Neural progenitor cell (in vitro differentiated cells): ENCODE measurements at places on chromosomes 12 and 14. TPM values are rescaled to one million over a fixed set of nuclear protein-coding genes. Genes with fewer than 3 reads are reported as not detected.

The UNC79 gene
- total RNA-seq, result 2.1 and 2.2 TPM in 2 replicates

The SLC4A8 gene
- total RNA-seq, result 10.1 and 132 TPM in 2 replicates

The C12orf50 gene
- not detected in 2 replicates for total RNA-seq

DNA sequence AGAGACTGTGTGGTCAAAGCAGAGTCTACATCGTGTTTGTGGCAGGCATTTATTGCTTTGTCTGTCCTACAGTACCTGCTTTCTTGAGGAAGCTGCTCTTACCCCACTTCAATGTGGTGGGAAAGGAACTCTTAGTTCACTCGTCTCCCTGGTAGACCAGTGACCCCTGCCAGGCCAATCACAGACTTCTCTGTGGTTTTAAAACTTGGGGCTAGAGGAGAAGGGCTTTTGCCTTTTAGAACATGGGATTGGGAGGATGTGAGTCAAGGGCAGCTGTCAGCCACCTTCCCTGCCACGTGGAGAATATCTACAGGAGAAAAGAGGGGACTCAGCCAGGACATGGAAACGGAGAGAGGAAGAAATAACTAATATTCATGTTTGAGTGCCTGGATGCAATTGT is 36.8 kb upstream of the TMED10 start:
- H3K36me3 ChIP-seq, result no peaks in the 10 kb centered on the region
- H3K27me3 ChIP-seq, result no peaks in the 10 kb centered on the region
- no peak overlapping the region for H3K27ac ChIP-seq
- H3K4me1 ChIP-seq, result no peaks in the 10 kb centered on the region
- H3K4me3 ChIP-seq, result no peak overlapping the region
- DNase-seq, result no peak

DNA sequence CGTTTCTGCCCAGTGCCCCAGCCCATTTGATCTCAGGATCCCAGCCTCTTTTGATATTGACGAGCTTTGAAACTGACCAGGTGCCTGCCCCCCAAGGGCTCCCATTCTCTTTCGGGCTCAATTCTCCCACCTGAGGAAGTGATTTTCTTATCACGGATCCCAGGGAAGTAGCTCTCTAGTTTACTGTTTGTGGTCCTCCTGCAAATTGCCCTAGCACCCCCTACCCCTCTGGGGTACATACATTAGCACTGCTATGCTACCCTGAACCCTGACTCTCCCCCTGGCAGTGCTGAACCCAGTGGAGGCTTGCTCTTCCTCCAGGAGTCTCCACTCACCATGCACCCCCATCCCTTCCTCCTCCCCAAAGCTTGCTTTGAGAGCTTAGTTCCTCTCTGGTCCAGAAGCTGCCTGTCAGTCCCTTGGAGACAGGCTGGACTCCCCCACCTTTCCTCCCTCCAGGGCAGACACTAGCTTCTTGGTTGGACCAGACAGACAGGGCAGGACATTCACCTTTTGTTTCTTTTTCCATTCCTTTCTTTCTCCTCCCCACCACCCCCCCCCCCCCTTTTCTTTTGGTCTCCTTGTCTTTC is 4.4 kb upstream of the TBX3 start:
- DNase-seq, result peak; percentile 16
- H3K36me3 ChIP-seq, result no peaks in the 10 kb centered on the region
- H3K4me1 ChIP-seq, result peaks cover 26% of the 10 kb centered on the region

DNA sequence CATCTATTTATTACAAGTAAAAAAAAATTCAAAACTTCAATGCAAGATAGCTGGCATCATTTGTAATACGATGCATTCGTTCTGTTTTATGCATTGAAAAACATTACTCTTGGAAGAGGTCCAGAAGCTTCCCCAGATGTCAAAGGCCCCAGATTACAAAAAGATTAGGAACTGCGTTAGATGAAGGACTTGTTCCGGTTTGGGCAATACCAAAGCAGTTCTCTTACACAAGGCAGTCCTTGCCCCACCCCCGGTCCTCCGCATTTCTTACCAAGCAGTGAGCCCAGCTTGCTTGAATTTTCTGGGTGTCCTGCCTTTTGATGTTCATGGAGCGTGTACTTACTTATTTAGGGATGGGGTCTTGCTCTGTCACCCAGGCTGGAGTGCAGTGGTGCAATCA is 4.8 kb upstream of the HVCN1 start:
- no peak overlapping the region for H3K4me3 ChIP-seq
- no peaks in the 10 kb centered on the region for H3K36me3 ChIP-seq
- H3K4me1 ChIP-seq, result peaks cover 9% of the 10 kb centered on the region
- no peak for DNase-seq
- no peak overlapping the region for H3K27ac ChIP-seq

DNA sequence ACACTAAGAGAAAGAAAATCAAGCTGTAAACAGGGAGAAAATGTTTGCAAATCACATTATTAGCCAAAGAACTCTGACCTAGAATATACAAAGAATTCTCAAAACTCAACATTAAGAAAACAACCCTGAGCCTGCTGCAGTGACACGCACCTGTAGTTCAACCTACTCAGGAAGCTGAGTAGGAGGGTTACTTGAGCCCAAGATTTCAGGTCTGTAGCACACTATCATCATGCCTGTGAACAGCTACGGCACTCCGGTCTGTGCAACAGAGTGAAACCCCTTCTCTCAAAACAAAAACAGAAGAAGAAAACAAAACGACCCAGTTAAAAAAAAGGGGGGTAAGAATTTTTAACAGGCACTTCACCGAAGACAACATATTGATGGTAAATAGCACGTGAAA is 20.8 kb downstream of the SAV1 start:
- peak overlapping the region; percentile 17 for H3K27ac ChIP-seq
- H3K36me3 ChIP-seq, result no peaks in the 10 kb centered on the region
- no peaks in the 10 kb centered on the region for H3K4me1 ChIP-seq
- DNase-seq, result no peak
- no peaks in the 10 kb centered on the region for H3K27me3 ChIP-seq

- no peak overlapping the region for H3K4me3 ChIP-seq
- no peaks in the 10 kb centered on the region for H3K4me1 ChIP-seq
- H3K36me3 ChIP-seq, result no peaks in the 10 kb centered on the region
- H3K27me3 ChIP-seq, result no peaks in the 10 kb centered on the region
- no peak for DNase-seq
- no peak overlapping the region for H3K27ac ChIP-seq
Measured at GRCh38 chr12:9636150-9636850, 28.6 kb upstream of the KLRB1 start.

GRCh38 chr14:75430526-75430925 is 2.7 kb downstream of the JDP2 start:
- no peak overlapping the region for H3K27ac ChIP-seq
- H3K4me3 ChIP-seq, result no peak overlapping the region
- no peaks in the 10 kb centered on the region for H3K4me1 ChIP-seq
- peaks cover 41% of the 10 kb centered on the region for H3K27me3 ChIP-seq
- H3K36me3 ChIP-seq, result no peaks in the 10 kb centered on the region
- DNase-seq, result no peak

- DNase-seq, result no peak
- no peak overlapping the region for H3K4me3 ChIP-seq
- H3K36me3 ChIP-seq, result no peaks in the 10 kb centered on the region
- H3K27me3 ChIP-seq, result no peaks in the 10 kb centered on the region
- no peak overlapping the region for H3K27ac ChIP-seq
Measured at GRCh38 chr12:20260851-20261250, 107.5 kb upstream of the PDE3A start.

DNA sequence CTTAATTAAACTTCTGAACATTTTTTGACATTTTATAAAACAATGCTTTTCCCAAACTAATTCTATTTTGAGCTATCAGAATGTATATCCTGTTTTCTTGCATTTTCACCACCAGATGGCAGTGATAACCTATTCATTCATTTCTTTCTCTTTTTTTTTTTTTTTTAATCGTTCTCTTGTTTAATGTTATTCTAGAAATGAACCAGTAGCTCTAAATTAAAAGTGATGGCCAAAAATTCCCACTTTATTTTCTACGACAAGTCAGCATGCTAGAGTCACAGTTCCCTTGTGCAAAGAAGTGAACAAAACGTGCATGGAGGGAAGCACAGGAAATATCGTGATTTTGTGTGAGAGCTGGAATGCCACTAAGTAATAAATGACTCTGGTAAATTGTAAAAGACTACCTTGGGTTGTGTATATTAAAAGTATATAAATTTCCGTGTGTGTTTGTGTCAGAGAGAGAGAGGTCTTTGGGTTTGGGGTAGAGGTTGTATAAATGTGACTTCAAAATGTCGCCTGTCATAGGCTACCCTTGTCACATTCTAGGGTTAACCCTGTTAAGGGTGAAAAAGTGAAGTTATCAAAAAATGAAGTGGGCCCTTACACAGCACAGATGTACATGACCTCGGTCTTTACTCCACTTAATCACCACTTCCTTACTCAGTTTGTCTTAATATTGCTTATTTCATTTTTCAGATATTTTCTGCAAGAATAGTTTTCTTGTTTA is 40.4 kb upstream of the LDHB start:
- H3K4me1 ChIP-seq, result no peaks in the 10 kb centered on the region
- H3K27ac ChIP-seq, result no peak overlapping the region
- H3K27me3 ChIP-seq, result peaks cover 3% of the 10 kb centered on the region
- peak; percentile 34 for DNase-seq

GRCh38 chr12:57621497-57622292 is 10.5 kb downstream of the ARHGEF25 start:
- peak; percentile 81 for DNase-seq
- H3K27me3 ChIP-seq, result peaks cover 100% of the 10 kb centered on the region
- H3K27ac ChIP-seq, result no peak overlapping the region
- H3K36me3 ChIP-seq, result no peaks in the 10 kb centered on the region
- peaks cover 18% of the 10 kb centered on the region for H3K4me1 ChIP-seq

DNA sequence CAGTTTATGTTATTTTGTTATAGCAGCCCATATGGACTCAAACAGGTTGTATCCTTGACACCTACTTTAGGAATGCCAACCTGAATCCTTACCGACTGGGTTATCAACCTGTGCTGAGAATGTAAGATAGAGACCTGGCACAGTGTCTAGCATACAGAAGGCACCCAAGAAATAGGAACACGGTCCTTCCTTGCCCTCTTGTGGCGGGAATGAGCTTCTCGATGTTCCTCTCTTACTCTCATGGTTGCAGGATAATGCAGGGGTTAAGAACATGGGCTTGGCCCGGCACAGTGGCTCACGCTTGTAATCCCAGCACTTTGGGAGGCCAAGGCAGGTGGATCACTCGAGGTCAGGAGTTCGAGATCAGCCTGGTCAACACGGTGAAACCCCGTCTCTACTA is 6.5 kb downstream of the C12orf43 start:
- peak; percentile 71 for DNase-seq
- no peak overlapping the region for H3K27ac ChIP-seq
- H3K4me1 ChIP-seq, result no peaks in the 10 kb centered on the region
- H3K4me3 ChIP-seq, result no peak overlapping the region

GRCh38 chr12:34340534-34341361 is 318.5 kb downstream of the ALG10 start:
- DNase-seq, result no peak
- H3K4me3 ChIP-seq, result no peak overlapping the region
- H3K27me3 ChIP-seq, result no peaks in the 10 kb centered on the region
- no peaks in the 10 kb centered on the region for H3K36me3 ChIP-seq
- H3K27ac ChIP-seq, result no peak overlapping the region

- DNase-seq, result no peak
- peaks cover 3% of the 10 kb centered on the region for H3K4me1 ChIP-seq
- H3K27me3 ChIP-seq, result no peaks in the 10 kb centered on the region
- H3K36me3 ChIP-seq, result no peaks in the 10 kb centered on the region
- H3K4me3 ChIP-seq, result no peak overlapping the region
Measured at GRCh38 chr14:85520581-85520980, 9.4 kb upstream of the FLRT2 start.

DNA sequence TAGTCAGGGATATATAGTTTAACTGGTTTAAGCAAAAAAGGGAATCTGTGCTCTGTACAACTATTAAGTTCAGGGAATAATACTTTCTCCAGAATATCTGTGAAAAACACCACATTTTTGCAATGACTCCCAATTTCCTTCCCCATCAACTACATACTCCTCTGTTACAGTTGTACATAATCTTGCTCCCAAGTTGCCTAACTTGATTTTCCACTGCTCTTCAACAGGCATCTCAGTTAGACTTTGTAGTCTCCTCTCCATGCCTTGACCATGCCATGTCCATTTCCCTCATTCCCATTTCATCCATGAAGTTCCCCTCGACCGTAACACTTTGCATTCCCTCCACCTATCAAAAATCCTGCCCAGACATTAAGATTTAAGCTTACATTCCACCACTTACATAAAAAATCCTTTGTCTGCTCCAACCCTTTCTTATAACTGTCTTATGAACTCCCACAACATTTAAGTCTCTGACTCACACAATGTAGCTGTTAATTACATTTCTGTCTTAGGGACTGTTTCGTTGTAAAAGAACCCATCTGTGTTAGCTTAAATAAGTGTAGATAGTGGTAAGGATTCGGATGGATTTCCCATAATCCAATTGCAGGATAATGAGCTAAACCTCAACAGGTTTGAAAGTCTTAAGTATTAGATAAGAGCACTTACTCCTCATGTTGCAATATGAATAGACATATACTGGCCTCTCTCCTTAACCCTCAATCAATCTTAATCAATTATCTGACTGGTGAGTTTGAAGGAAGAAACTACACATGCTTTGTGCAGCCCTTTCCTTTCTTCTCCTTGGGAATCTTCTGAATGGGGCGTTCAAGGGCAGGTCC is 156.5 kb downstream of the PAWR start:
- no peaks in the 10 kb centered on the region for H3K27me3 ChIP-seq
- H3K36me3 ChIP-seq, result no peaks in the 10 kb centered on the region
- no peak for DNase-seq
- H3K4me3 ChIP-seq, result no peak overlapping the region
- H3K4me1 ChIP-seq, result no peaks in the 10 kb centered on the region

DNA sequence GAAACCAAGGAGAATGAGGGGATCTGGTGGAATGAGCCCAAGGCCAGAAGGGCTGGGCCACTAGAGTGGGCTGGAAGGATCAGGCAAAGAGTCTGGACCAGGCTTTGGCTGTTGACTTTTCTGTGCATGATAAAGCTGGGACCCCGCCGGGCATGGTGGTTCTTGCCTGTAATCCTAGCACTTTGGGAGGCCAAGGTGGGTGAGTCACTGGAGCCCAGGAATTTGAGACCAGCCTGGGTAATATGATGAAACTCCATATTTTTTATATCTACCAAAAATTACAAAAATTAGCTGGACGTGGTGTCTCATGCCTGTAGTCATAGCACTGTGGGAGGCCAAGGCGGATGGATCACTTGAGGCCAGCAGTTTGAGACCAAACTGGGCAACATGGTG is 393 bp upstream of the KLHL33 start:
- H3K27me3 ChIP-seq, result no peaks in the 10 kb centered on the region
- no peaks in the 10 kb centered on the region for H3K36me3 ChIP-seq
- H3K4me3 ChIP-seq, result no peak overlapping the region

- no peak overlapping the region for H3K4me3 ChIP-seq
- peak; percentile 32 for DNase-seq
- peaks cover 44% of the 10 kb centered on the region for H3K4me1 ChIP-seq
- no peak overlapping the region for H3K27ac ChIP-seq
Measured at GRCh38 chr14:30569216-30569902, 10.4 kb downstream of the G2E3 start.

DNA sequence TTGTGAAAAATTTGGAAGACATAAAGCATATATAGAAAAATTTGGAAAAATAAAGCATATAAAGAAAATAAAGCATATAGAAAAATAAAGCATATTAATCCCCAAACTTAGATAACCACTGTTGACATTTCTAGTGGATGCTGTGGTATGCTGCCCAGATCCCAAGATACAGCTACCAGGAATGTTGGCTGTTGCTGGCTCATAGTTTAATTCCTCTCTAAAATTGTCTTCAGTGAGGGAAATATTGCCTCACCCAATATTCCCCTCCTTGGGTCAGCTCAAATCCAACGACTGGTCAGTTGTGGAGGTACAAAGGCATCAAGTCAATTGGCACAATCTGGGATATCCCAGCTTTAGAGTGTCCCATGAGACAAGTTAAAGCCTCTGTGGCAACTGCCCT is 10.1 kb upstream of the KICS2 start:
- H3K4me3 ChIP-seq, result no peak overlapping the region
- DNase-seq, result no peak
- H3K4me1 ChIP-seq, result no peaks in the 10 kb centered on the region
- H3K36me3 ChIP-seq, result no peaks in the 10 kb centered on the region
